ENCODE measurements at places on chromosomes 2 and 18.

- DNase-seq, result no peak
Observed at GRCh38 chr2:104538077-104538476, 315.8 kb upstream of the POU3F3 start.

- DNase-seq, result no peak
Observed at GRCh38 chr2:120802867-120803484, 67.3 kb downstream of the GLI2 start.

- DNase-seq, result no peak
Observed at GRCh38 chr2:7683708-7684107, 766.5 kb downstream of the RNF144A start.

DNA sequence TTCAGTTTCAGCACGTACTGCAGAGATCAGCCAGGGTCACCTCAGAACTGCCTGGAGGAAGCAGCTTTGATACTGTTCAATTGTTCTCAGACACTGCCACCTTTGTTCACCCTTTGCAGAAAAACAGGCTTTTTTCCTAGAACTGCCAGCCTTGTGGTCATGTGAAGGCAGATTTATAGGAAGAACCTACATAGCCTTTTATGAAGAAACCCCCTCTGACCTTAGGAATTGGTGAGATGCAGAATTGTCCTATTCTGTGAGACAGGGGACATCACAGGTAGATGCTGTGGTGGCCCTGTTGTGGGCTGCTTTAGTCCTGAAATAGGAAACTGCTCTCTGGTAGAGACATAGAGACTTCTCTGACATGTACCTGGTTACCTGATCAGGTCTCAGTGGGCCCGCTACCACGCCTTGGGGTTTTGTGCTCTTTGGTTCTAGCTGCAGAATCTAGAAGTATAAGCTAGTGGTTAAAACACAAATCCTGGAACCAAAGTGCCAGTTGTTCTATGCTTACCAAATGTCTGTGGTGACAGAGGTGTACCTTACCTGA, 206.6 kb downstream of the AGPS start:
- DNase-seq, result no peak

DNA sequence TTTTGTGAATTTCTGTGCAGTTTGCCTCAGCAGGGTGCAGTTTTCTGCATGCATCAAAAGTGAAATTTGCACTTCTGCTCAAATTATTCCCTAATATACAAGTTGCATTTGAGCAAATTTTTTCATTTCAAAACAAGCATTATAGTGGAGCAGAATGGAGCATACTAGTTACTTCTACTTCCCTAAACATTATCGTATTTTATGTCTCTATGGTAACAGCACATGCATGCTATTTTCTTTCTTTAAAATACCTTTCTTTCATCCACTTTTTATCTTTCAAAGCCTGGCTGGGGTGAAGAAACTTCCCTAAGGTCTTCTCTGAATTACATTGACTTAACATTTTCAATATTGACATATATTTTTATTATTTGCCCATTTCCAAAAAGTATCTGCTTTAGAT, 11.2 kb downstream of the RHBDD1 start:
- DNase-seq, result no peak

DNA sequence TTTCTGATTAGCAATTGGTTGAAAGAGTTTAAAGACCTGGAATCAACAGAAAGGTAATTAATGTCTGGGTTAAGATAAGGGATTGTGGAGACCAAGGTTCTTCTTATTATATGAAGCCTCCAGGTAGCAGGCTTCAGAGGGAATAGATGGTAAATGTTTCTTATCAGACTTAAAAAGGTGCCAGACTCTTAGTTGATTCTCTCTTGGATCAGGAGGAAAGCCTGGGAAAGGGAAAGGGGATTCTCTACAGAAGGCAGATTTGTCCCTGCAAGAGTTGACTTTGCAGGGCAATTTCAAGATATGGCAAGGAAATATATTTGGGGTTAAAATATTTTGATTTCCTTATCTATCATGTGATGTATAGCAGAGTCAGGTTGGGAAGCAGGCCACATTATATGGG, 153.1 kb upstream of the ARL4C start:
- DNase-seq, result no peak

GRCh38 chr2:11765501-11765900, 19.1 kb downstream of the LPIN1 start:
- no peak for DNase-seq

- DNase-seq, result no peak
Observed at GRCh38 chr18:54557958-54558357, 33.1 kb upstream of the DYNAP start.

GRCh38 chr2:84971510-84972206, 697 bp downstream of the KCMF1 start:
- peak; percentile 79 for DNase-seq

- DNase-seq, result no peak
Observed at GRCh38 chr18:48919547-48919946, 31.2 kb downstream of the SMAD7 start.

DNA sequence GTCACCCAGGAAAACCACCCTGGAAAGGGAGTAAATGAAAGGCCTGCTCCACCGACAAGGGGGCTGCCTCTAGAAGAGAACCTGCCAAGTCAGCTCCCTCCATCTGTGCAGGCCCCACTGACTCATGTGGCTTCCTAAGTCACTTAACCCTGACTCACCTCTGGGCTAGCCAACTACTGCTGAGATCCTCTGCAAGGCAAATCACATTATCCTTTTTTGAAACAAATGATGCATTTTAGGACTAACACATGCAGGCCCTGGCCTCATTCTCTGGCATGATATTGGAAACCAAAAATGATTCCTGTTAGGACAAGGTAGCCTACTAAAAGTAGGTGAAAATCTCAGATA, 474.6 kb downstream of the EPHA4 start:
- peak; percentile 75 for DNase-seq

DNA sequence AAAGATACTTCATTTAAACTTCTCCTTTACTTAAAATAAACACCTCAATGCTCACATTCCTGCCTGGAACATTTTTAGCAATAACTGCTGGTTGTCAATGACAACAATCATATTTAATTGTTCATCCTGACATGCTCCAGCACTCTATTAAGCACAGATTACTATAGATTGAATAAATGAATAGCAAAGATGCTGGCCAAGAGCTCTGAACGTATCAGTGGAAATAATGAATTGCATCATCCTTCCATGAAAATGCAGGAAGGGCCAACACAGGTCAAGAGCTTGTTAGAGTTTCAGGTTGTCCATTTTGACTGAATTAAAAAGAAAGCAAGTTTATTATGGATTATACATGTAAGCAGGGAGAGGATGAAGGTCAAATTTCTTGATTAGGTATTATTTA, 994.0 kb downstream of the TSN start:
- DNase-seq, result no peak

GRCh38 chr2:207155516-207156444, 10.0 kb downstream of the KLF7 start:
- no peak for DNase-seq

DNA sequence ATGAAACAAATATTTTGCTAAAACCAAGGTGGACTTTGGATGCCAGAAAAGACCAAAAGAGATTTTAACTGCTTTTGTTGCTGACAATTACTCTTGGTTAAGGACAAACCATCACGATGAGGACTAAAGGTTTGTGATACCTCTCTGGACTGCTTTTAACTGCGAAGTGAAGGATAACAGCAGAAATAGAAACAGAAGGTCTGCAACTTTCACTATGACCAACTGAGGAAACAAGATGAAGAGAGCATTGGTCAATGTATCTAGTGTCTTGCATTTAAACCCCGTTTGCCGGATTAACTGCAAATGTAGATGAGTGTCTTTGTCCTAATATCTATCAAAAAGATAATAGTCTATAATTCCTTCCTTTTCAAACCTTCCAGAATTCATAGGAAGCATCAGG, 541.7 kb downstream of the ERBB4 start:
- no peak for DNase-seq

- peak; percentile 11 for DNase-seq
Observed at GRCh38 chr18:42052122-42052708, 97.2 kb downstream of the PIK3C3 start.

DNA sequence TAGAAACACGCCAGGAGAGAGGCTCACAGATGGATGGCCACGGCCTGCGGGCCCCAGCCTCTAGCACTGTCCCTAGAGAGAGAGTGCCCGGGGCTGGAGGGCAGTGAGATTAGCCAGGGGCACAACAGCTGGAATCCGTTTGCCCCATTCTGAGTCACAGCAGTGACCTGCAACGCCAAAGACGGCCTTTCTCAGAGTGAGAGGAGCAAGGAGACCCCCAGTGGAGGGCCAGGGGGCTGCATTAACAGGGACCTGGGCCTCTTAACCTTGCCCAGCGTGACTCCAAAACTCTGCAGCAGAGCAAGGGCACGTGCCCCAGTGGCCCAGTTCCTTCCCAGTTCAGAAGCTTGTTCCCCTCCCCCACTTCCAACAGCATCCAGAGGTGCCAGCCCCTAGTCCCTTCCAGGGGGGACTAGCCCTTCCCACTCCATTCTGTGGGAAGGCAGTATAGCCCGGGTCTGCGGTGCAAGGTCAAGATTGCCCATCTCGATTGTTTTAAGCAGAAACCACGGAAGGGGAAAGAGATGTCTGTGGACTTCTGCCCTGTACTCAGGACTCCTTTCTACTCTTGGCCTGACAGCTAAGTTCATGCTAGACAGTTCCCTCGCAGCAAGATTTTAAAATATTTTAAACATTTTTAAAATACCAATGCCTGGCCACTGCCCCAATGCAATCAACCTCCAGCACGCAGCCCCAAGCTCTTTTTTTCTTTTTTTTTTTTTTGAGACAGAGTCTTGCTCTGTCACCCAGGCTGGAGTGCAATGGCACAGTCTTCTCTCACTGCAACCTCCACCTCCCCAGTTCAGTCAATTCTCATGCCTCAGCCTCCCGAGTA, 50.9 kb upstream of the BIN1 start:
- DNase-seq, result no peak

DNA sequence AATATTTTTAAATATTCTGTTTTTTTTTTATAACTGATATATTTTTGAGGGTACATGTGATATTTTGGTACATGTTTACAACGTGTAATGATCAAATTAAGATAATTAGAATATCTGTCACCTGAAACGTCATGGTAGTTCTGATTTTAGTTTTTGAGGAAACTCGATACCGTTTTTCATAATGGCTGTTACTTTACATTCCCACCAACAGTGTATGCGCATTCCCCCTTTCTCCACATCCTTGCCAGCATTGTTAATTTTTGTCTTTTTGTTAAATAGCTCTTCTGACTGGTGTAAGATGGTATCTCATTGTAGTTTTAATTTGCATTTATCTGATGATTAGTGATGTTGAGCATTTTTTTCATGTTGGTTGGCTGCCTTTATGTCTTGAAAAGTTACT, 206.8 kb upstream of the STON1 start:
- DNase-seq, result no peak

DNA sequence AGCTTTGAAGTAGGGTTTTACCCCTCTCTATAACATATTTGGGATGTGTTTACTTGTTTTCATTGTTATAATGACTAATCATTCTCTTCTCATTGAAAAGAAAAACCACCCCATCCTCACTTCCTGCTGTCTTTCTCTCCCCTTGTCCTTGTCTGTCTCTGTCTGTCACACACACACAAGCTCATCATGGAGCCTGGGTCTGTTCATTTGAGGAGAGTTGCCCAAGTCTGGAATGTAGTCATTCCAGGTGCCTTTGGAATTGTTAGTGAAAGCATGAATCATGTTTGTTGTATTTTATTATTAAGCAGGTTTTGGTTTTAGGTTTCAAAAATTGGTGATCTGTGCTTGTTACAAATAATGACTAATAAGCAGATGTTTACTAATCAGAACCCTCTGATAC, 133.5 kb upstream of the IL1R2 start:
- no peak for DNase-seq

GRCh38 chr18:12239431-12239830, 14.7 kb upstream of the CIDEA start:
- no peak for DNase-seq

DNA sequence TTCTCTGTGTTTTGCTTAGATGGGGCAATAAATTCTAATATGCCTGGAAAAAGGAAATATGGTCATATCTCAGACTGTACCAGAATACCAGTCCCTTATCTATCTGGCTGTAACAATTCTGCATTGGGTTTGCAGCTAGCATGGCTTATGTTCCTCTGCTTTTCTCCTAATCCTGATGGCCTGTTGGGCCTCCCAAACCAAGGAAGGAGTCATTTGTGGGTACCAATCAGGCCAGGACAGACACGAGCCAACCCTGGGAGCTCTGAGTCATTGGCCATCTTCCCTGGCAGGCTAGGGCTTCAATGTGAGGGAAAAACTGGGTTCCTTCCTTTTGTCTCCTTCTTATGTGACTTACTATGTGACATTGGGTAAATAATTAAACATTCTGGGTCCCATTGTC, 12.0 kb downstream of the SMARCAL1 start:
- peak; percentile 48 for DNase-seq

GRCh38 chr18:21203126-21203525, 38.9 kb upstream of the GREB1L start:
- no peak for DNase-seq

DNA sequence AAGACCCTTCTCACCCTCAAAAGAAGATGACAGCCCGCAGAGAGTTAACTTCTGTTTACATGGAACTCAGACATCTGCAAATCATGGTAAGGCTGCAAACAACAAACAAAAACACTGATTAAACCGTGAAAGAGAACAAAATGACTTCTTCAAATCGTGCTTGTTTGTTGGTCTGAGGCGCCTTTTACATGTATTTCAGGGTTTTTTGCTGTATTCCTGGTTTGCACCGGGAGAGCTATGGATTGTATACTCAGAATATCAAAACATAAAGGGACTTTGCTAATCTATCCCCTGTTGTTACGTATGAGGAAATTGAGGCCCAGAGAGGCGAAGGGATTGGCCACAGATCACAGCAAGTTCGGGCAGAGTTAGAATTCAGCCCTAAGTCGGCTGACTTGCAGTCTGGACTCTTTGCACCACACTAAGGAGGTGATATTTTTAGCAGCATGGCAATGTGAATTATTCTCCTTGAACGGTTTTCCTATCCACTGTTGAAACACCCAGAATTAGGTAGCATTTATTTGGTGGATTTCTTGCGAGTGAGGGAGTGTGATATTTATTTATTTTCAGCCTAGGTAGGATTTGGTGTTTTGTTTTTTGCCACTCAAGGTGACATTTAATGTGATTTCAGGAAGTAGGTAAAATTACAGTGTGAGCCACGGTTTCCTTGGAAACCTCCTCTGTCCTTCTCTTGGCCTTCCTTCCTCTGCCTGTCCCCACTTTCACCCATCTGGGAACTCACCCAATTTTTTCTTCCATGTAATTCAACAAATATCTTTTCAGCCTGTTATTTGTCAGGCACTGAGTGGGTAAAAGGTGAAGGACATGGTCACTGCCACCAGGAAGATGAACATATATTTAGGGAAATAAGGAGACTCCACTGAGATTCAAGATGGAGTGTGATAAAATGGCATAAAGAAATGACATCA, 980 bp upstream of the PDE6D start:
- DNase-seq, result peak; percentile 24

GRCh38 chr2:200171731-200172482, 134.6 kb upstream of the SPATS2L start:
- no peak for DNase-seq

DNA sequence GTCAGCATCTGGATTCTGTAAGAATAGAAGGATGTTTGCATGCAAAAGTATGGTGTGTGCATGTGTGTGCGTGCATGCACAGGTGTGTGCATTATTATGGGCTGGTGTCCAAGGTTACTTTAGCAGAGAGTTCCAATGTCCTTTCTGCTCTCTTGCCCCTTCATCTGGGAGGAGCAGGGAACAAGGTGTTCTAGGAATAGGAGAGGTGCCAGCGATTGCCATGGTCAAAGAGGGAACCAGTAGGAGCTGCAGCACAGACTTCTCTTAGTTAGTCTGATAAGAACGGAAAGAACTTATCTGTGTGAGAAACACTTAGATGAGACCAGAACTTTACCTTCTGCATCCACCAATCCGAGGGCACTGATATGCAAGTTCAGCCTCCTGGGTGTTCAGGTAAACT, 8.3 kb downstream of the GPR45 start:
- DNase-seq, result no peak

Data from AG20443 (cell line).